Pancreas (tissue), 10 donors: ENCODE measurements at places on chromosomes 2 and 18.

- no peak for DNase-seq
Observed at GRCh38 chr18:59015531-59016152, 124.0 kb upstream of the SEC11C start.

- no peak for DNase-seq
Observed at GRCh38 chr2:216770050-216770449, 74.7 kb upstream of the IGFBP5 start.

DNA sequence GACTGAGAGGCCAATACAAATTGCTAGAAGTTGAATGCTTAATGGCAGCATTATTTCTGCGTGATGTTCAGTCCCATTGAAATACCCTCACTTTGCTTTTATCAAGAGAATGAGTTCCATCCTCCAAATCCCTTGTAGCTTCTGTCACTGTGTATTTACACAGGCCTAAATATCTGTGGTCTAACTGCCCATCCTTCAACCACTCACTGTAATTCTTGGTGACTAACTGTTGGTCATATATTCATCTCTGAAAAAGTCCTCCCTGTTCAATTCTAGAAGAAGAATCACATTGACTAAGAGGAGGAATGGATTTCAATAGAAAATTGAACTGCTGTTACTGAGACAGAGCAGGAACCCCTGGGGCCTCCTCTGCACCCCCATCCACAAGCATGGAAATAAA, 74.2 kb upstream of the L3MBTL4 start:
- DNase-seq: no peak

DNA sequence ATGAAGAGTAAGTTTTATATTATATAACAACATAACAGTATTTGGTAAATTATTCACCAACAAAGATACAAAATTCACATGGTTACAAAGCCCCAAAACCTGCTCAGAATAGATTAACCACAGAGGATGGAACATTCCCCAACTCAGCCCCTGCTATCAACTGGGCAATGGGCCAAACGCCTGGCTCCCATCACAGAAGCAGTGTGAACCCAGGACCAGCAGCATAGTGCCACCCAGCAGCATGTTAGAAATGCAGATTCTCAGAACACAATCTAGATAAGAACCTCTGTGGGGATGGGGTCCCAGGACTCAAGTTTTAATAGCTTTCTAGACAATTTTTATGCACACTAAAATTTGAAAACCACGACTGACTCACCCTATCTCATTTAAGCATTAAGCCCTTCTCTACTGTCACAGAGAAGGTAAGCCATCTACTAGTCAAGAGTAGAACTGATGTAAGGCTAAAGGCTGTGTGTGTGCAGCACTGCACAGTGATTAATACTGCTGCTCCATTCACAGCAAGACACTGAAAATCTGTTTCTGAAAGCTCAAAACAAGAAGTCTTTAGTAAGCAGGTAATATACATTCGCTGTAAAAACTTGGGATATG, 15.2 kb downstream of the AFG3L2 start:
- no peak for DNase-seq

- DNase-seq: no peak
Observed at GRCh38 chr2:54806975-54807374, 83.5 kb downstream of the EML6 start.

DNA sequence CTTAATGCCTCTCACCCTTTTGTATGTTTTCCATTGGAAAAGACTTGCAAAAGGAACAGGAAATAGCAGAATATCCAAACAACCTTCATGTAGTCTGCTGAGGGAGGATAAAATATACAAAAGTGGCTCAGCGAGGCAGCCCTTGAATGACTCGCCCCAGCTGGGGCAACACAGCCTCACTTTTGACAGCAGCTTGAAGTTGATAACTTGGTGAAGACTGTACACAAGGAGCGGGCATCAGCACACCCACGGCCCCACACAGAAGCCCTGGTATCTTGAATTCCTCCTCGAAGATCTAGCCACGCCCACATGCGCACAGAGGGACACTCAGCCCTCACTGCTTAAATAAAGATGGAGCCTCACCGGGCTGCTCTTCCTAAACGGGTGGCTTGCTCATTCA, 161.0 kb downstream of the IRS1 start:
- DNase-seq: no peak

- no peak for DNase-seq
Observed at GRCh38 chr2:18957909-18958308, 368.5 kb upstream of the NT5C1B start.

GRCh38 chr2:85878719-85879370, 9.9 kb downstream of the ST3GAL5 start:
- DNase-seq: no peak

DNA sequence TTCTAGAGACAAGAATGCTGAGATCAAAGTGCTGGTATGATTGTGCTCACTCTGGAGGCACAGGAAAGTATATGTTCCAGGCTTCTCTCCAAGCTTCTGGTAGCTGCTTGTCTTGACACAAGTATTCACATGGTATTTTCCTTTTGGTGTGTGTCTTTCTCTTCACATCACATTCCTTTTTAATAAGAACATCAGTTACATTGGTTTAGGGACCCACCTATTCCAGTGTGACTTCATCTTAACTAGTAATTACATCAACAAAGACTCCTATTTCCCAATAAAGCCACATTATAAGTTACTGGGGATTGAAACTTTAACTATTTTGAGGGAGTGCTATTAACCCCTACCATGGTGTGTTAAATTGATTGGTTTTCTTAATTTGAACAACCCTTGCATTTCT, 119.1 kb downstream of the FSIP2 start:
- no peak for DNase-seq

DNA sequence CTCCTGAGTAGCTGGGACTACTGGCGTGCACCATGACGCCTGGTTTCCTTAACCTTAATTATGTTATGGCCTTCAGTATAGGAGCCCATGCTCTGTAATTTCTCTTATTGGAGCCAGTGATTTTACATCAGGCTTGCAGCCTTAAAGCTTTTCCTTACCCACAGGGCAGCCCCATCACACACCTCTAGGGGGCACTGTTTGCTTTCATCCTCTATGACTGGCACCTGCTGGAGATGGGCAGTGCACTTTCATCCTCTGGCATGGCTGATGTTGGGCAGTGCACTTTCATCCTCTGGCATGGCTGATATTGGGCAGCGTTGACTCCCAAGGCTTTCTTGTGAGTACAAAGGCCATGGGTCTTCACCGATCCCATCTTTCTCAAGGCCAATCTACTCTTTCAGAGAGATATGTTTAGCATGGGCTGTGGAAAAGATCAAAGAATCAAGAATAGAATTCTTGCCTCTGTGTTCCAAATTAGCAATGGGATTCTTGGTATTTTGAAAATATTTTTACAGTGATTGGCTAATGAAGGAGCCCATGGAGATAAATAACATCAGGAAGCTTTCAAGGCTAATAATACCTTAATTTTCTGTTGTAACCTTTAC, 80.7 kb upstream of the MEX3C start:
- peak; percentile 39 for DNase-seq

DNA sequence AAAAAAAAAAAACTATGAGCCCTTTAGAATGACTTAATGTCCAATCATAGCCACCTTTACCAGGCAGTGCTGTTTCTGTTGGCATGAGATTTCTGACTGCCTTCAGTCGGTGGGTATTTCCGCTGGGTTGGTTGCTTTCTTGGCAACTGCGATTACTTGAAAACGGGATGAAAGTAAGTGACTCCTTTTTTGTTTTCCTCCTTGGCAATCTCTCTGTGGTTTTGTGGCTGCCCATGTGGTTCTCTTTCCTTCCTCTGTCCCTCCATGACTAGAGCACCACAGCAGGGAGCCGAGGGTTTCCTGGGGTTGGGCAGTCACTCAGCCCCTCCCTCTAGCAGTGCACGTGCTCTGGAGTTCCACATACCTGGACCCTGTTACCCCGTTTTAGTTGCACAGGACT, 112.1 kb downstream of the KLHL29 start:
- no peak for DNase-seq

DNA sequence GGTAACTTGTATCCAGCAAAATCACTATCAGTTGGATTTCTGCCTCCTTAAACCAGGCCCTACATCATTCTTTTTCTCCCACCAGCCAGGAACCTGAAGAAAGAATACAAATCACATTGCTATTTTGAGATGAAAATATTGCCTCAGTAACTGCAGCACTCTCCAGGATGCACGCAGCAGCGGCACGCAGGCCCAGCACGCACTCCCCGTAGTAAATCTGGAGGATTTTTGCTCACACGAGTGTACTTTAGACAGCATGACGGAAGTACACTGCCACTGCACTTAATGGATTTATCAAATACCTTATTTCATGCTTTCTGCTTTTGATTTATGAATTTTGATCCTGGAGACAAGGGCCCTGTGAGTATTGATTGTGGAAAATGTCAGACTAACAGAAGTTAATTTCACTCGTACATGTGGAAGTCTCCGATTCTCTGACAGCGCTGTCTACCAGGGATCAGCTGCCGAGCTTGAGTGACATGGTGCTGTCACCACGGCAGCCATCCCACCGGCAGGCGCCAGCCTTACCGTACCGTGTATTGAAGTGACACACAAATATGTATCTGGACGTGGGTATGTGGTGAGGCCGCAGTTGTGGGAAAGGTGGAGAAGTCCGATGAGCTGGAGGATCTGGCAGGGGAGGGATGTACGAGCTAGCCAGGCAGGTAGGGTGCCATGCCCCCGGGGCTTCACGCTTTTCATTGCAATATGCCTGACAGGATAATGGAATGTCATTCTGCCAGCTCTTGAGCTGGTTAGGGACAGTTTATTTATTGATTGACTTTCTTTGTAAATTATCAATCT, 863.7 kb downstream of the GALR1 start:
- DNase-seq: no peak

GRCh38 chr18:53268455-53268854, 928.5 kb downstream of the DCC start:
- DNase-seq: no peak

- no peak for DNase-seq
Observed at GRCh38 chr2:194104687-194105086, 1552.3 kb upstream of the SLC39A10 start.

- DNase-seq: no peak
Observed at GRCh38 chr2:74735009-74735408, 81.0 kb downstream of the SEMA4F start.

DNA sequence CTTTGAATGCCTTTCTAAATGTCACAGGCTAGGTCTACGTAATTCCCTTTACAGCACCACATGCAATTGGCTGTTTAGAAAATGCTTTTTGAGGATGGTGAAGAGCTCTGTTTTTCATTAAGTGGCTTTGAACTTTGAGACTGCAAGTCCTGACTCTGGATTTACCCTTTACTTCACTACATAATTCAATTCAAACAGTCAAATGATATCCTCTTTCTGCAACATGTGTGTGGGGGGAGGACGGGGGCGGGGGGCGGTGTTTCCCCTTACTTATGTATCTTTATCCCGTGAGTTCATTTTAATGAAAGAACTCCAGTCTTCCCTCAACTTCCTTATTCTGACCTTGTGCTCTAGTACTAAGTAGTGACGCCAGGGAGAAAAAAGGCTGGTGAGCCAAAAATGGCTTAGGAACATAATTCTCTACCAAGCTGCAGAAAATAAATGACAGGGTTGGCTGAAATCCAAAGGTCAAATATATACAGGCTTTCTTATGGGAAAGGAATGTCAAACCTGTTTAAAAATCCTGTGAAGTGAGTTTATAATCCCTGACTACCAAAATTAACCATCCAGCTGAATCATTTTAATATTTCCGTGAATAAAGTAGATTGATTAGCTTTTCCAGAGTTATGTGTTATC, 119.6 kb downstream of the SLC8A1 start:
- DNase-seq: peak; percentile 20

DNA sequence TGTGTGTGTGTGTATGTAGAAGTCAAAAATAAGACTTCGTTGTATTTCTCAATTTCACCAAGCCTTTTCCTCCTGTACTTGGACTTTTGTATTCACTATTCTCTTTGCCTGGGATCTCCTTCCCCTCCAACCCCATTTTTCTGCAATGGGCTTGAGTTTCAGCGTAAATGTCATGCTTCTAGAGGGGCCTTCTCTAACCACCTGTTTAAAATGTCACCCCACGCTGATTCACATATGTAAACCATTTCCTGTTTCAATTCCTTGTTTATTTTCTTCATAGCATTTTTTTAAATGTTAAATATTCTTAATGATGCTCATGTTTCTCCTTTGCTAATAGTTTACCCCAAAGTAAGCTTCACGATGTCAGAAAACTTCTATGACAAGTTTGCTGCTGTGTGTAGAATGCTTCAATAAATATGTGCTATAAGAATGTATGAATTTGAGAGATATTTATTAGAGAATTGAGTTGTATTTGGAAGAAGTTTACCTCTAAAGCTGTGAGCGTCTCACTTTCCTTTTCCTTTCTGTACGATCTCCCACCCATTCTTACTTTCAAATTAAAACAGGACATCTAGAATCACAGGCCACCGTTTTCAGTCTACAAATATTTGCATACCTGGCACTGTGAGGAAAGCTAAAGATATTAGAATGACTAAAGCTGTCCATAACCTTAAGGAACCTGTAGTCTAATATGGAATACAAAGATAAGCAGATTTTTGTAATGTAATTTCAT, 762.4 kb downstream of the LRRTM4 start:
- no peak for DNase-seq

- no peak for DNase-seq
Observed at GRCh38 chr2:232455426-232456255, at the start of gene ALPI. Gene ALPI (plus strand): TSS chr2:232456153. CDS start chr2:232456200, 47 bp downstream.

DNA sequence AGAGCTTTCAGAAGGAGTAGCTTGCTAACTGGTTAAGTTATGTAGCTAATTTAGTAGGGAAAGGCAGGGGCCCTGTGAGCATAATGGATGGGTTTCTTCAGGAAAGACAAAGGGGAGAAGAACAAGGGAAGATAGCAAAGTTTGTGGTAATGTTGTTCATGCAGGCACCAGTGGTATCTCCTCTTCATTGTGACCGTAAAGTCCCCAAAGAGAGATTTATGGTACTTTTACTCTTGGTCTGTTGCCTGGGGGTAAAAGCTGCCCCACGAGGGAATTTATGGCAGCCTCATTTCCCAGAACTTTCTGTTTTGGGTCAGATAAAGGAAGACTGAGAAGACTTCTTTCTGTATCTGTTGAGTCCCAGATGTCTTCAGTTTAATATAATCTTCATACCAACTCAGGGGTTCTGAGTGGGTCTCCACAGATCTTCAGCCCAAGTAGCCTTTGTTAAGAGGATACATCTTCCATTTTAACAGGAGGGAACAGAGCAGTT, 27.5 kb downstream of the MALT1 start:
- DNase-seq: no peak

- DNase-seq: no peak
Observed at GRCh38 chr18:26617151-26617554, 68.8 kb upstream of the KCTD1 start.

DNA sequence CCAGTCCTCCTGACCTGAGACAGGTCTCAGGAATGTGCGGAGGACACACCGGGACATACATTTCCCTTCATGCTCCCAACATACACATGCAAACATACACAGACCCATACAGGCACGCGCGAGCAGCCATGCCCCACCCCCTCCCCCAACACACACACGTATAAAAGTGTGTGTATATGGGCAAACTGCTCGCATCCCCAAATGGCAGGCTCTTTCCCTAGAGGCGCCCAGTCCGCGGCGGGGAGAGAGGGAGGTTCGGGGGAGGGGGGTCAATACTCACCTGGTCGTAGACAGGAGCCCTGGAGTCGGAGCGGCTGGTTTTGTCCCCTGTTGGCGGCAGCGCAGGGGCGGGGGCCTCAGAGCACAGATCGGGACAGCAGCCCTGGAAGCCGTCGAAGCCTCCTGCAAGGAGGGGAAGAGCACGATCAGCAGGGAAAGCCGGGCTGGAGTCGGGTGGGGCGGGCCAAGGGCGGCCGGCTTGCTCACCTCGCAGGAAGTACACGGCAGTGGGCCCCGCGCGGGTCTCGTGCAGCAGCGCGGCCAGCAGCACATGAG, 682 bp downstream of the DUSP2 start:
- no peak for DNase-seq

- no peak for DNase-seq
Observed at GRCh38 chr2:239587311-239587731, 186.5 kb upstream of the HDAC4 start.

GRCh38 chr18:75828379-75828778, 400.9 kb upstream of the SMIM21 start:
- DNase-seq: no peak
